ENCODE measurements at places on chromosomes 12 and 14.

GRCh38 chr12:5384015-5384414, 47.9 kb upstream of the NTF3 start:
- no peak for DNase-seq

DNA sequence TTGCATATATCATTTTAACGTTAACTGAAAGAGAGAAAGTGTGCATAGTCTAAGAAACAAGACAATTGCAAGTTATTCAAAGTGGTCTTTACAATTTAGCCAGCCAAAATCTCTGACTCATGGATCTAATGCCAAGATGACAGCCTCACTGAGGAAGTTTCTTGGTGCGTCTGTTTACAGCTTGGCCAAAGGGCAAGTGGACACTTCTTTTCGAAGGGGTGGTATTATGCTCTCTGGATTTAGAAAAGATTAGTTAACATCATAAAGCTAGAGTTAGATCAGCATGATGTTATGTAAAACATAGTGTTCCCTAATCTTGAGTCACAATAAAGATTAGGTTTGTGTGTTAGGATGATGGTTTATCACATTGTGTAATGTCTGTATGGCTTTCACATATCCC, 51.5 kb upstream of the SLC2A13 start:
- DNase-seq, result no peak

DNA sequence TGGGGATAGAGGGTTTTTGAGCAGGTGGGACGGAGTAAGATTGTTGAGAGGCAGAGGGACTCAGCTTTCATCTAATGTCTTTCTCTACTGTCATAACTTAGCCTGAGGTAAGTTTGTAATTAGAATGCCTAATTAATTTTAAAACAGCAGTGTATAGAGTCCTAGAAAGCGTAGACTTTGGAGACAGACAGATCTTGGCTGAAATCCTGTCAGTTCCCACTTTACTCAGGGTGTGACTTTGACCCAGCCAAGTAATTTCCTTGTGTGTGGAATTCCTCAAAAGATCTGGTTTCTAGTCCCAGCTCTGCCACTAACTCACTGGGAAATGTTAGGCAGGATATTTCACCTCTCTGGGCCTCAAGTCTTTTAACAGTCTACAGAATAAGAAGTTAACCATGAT, 74.3 kb downstream of the SLC25A21 start:
- no peak for DNase-seq

DNA sequence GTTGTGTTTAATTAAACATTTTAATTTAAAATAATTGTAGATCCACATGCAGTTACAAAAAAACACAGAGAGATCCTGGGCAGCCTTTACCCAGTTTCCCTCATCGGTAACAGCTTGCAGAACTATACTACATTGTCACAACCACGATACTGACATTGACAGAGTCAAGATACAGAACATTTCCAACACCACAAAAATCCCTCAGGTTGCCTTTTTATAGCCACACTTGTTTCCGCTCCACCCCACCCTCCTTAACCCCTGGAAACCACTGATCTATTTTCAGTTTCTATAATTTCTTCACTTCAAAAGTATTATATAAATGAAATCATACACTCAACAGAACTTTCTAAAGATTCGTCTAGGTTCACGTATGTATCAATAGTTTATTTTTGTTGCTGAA, 458.8 kb upstream of the SOX5 start:
- DNase-seq, result no peak

GRCh38 chr12:63787306-63787705, 7.6 kb downstream of the RXYLT1 start:
- no peak for DNase-seq

- no peak for DNase-seq
These were observed 76.8 kb downstream of the CLMN start for GRCh38 chr14:95242870-95243269.

- DNase-seq, result no peak
These were observed 104.5 kb upstream of the SFSWAP start for GRCh38 chr12:131606218-131606901.

- DNase-seq, result no peak
These were observed 442 bp downstream of the FLVCR2 start for GRCh38 chr14:75578786-75579337.

DNA sequence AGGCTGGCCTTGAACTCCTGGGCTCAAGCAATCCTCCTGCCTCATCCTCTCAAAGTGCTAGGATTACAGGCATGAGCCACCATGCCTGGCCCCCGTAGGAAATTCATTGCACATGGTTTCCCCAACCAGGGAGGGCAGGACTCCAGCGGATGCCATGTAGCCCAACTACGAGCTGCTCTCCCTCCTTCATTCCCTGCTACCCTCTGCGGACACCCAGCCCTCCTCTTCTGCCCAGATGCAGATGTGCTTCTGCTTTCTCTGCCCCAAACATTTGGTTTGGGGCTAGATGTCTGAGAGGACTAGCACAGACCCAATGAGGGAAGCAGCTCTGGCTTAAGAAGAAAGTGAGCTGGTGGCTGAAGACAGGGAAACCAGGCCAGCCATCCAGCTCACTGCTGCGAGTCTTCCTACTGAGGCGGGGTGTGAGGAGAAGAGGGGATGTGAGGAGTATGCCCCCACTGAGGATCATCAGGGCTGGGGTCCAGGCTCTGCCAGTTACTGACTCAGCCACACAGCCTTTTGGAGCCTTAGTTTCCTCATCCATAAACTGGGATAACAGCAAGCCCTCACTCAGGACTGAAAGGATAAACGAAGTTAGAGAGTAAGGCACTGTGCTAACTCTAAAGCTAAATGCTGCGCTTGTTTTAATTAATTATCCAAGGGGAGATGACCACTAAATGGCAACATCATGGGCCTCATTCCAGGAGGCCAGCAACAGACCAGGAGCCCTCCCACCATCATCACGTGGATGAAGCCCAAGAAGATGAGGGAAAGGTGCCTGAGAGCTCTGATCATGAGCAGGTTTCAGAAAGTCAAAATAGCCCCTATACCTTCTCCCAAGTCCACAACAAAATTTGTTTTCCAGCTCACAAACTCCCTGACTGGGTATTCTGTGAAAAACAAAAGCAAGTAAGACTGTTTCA, 10.9 kb downstream of the CTDSP2 start:
- DNase-seq, result no peak

DNA sequence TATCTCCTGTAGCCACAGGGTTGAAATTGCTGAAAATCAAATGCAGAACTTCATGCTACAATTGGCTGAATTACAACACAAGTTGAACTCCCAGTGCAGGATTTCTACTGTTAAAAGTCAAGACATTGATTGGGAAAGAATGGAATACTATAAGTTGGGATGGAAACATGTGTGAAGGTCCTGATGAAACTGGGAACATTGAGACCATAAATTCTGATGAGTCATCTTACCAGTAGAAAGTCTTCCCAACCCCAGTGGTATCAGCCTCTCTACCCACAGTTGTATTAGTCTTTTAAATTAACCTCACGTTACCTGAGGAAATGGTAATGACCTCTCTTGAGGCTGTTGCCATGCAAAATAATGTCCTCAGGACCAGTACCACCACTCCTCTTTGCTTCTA, 27.4 kb upstream of the DYRK2 start:
- DNase-seq, result no peak

- DNase-seq, result no peak
These were observed 19.0 kb downstream of the ZDHHC22 start for GRCh38 chr14:77122526-77123125.

DNA sequence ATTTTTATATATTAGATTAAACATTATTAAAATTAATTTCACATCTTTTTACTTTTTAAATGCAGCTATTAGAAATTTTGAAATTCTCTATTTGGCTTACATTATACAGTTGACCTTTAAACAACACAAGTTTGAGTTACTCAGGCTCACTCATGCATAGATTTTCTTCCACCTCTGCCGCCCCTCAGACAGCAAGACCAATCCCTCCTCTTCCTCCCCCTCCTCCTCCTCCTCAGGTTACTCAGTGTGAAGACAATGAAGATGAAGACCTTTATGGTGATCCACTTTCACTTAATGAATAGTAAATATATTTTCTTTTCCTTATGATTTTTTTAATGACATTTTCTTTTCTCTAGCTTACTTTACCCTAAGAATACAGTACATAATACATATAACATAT, 136.2 kb downstream of the LLPH start:
- no peak for DNase-seq

- DNase-seq, result no peak
These were observed 60.4 kb downstream of the PRMT8 start for GRCh38 chr12:3551386-3551785.

- no peak for DNase-seq
These were observed 52.5 kb downstream of the RNF34 start for GRCh38 chr12:121452340-121452984.

DNA sequence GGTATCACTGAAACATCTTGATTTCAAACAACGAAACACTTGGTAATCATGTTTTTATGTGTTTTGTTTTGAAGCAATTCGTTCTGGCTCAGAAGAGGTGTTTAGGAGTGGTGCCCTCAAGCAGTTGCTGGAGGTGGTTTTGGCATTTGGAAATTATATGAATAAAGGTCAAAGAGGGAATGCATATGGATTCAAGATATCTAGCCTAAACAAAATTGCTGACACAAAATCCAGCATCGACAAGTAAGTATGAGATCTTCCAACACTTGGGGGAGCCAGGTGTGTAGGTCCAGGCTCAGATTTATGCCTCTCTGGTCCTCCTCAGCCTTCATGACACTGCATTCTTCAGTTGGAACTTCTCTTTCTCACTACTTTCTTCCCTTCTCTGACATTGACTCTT, 110.1 kb downstream of the GPR135 start:
- DNase-seq, result no peak

DNA sequence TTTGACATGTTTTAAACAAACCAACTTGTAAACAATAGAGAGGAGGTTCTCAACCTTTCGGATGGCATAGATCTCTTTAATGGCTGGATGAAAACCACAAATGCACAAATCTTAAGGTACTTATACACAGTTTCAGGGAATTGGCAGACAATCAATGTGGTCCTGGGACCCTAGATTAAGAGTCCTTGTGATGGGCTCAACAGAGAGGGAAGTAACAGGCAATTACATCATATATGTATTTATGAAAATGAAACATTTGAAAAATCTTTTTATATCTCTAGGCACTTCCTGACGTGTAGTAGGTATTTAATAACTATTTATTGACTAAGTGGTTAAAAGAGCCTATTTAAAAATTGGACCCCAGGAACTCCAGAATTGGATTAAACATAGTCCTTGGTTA, 897 bp downstream of the ACTR10 start:
- DNase-seq, result no peak

DNA sequence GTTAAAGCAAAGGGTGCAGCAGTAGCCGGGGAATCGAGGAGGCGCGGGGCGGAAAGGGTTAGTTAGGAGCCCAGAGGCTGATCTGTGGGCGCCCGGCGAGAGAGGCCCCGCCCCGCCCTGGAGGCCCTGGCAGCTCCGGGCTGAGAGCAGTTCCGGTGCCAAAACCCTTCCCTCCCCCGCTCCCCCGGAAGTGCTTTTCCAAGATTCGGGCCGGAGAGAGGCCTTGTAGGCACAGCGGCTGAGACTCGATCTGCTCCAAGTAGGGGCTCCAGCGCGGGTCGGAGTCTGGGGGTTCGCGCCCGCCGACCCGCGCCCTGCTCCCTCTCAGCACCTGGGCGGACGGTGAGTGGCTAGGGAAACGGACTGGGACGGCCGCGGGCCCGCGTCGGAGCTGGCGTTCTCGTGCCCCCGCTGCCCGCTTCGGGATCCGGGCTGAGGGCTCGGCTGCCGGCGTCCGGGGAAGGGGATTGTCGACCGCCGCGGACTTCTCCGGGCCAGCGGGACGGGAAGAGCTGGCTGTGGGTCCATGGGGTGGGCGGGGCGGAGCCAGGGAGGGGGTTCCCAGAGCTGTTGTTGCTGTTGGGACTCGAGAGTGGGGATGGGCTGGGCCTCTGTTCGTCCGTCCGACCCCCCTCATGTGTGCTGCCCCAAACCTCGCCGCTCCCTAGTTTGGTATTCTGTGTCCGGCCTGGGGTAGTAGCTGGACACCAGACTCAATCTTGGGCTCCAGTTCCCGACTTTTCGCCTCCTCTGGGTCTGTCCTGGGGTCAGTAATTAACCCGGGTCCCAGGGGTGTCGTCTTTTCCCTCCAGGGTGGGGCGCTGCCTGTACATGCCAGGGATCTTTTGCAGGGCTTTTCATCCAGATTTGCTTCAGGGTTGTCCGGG, at the start of gene FRS2:
Gene FRS2 (plus strand): TSS at position 200 of the 887 bp plus-strand sequence. CDS start 98,643 bp downstream, outside the sequence.
- DNase-seq, result peak; percentile 90

- peak; percentile 52 for DNase-seq
These were observed 1.4 kb downstream of the ASIC1 start for GRCh38 chr12:50058743-50059312.

DNA sequence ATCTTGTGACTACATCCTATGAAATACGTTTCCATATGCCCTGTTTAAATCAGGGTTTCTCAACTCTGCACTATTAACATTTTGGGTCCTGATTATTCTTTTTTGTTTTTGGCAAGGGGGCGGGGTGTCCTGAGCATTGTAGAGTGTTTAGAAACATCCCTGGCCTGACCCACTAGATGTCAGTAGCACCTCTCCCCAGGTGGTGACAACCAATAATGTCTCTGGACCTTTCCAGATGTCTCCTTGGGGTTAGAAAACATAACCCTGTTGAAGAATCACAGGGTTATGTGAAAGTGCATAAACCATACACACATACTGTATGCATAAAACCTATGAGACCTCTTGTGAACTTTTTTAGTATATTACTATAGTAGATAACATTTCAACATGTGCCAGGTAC, 1.4 kb downstream of the ACAD10 start:
- DNase-seq, result no peak

GRCh38 chr14:45112896-45113781, 21.1 kb downstream of the FKBP3 start:
- no peak for DNase-seq

GRCh38 chr12:53502331-53502730, 1.2 kb downstream of the TARBP2 start:
- no peak for DNase-seq

DNA sequence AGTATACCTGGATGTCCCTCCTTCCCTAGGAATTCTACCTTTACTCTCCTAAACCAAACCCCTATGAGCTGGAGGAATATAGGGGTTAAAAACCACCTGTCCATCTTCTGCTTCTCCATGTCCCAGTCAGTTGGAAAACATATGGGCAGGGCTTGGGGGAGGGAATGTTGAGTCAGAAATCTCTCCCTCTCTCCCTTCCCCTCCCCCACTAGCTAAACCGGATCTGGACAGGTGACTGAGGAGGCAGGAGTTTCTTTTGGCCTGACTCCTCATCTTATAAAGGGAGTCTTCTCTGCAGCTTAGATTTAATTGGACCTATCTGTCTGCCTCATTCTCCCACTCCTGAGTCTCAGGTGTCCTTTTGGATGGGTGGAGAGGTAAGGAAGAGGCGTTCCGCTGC, 6.1 kb downstream of the ERBB3 start:
- DNase-seq, result no peak

GRCh38 chr12:66453844-66454243, 151.6 kb downstream of the HELB start:
- DNase-seq, result no peak

- DNase-seq, result no peak
These were observed 5.9 kb downstream of the PLBD1 start for GRCh38 chr12:14561677-14562238.

- no peak for DNase-seq
These were observed 1.7 kb downstream of the RDH16 start for GRCh38 chr12:56955631-56956256.
